Activated CD4-positive, alpha-beta T cell treated with anti-CD3 and anti-CD28 coated beads, Interleukin-2, amount 50 U/mL, for 1 hour (primary cell): ENCODE measurements at places on chromosomes 2 and 18.

GRCh38 chr2:81645745-81646301 lies 1341.3 kb upstream of the LRRTM1 start:
- DNase-seq: no peak

GRCh38 chr2:174054926-174055325 lies 89.8 kb upstream of the SP3 start:
- DNase-seq: no peak

- DNase-seq: no peak
Measured at GRCh38 chr2:217928324-217929181, 74.2 kb downstream of the TNS1 start.

- DNase-seq: no peak
Measured at GRCh38 chr2:3871002-3871401, 167.6 kb downstream of the DCDC2C start.

- no peak for DNase-seq
Measured at GRCh38 chr2:25230948-25231311, 62.5 kb upstream of the POMC start.

- no peak for DNase-seq
Measured at GRCh38 chr18:45014047-45014501, 333.4 kb downstream of the SETBP1 start.

GRCh38 chr2:64667535-64667934 lies 13.8 kb upstream of the SERTAD2 start:
- DNase-seq: no peak
